ENCODE measurements at places on chromosomes 2 and 18. TPM values are rescaled to one million over a fixed set of nuclear protein-coding genes. Genes with fewer than 3 reads are reported as not detected.

CELF4 gene
- total RNA-seq, result not detected

CPLX4 gene
- total RNA-seq, result not detected

RND3 gene
- total RNA-seq, result 105 TPM

GPR39 gene
- 10.4 TPM for total RNA-seq

MYOM1 gene
- 6.9 TPM for total RNA-seq

FHL2 gene
- 20.0 TPM for total RNA-seq

PROC gene
- not detected for total RNA-seq

MEP1B gene
- not detected for total RNA-seq

PARD3B gene
- total RNA-seq, result 66.2 TPM

TEKT4 gene
- not detected for total RNA-seq

RAB6C gene
- 3.2 TPM for total RNA-seq

FARSB gene
- 18.7 TPM for total RNA-seq

ABCB11 gene
- total RNA-seq, result 18.4 TPM

UGT1A6 gene
- total RNA-seq, result not detected

VIT gene
- 7.9 TPM for total RNA-seq

KIF5C gene
- total RNA-seq, result 13.3 TPM

ERICH2 gene
- not detected for total RNA-seq

SLC23A3 gene
- total RNA-seq, result 3.4 TPM

EFR3B gene
- total RNA-seq, result 0.73 TPM

SLC4A5 gene
- 2.1 TPM for total RNA-seq

HIBCH gene
- 31.8 TPM for total RNA-seq

COL4A4 gene
- 1.2 TPM for total RNA-seq

ABCG5 gene
- not detected for total RNA-seq

SETBP1 gene
- total RNA-seq, result 26.2 TPM

TSPYL6 gene
- not detected for total RNA-seq

LRATD1 gene
- total RNA-seq, result 10.0 TPM

GPR35 gene
- total RNA-seq, result 2.6 TPM

ALPG gene
- total RNA-seq, result not detected

LRRTM1 gene
- total RNA-seq, result not detected

ICOS gene
- total RNA-seq, result 0.59 TPM

DPYSL5 gene
- total RNA-seq, result not detected
